ENCODE measurements at places on chromosomes 12 and 14.

DNA sequence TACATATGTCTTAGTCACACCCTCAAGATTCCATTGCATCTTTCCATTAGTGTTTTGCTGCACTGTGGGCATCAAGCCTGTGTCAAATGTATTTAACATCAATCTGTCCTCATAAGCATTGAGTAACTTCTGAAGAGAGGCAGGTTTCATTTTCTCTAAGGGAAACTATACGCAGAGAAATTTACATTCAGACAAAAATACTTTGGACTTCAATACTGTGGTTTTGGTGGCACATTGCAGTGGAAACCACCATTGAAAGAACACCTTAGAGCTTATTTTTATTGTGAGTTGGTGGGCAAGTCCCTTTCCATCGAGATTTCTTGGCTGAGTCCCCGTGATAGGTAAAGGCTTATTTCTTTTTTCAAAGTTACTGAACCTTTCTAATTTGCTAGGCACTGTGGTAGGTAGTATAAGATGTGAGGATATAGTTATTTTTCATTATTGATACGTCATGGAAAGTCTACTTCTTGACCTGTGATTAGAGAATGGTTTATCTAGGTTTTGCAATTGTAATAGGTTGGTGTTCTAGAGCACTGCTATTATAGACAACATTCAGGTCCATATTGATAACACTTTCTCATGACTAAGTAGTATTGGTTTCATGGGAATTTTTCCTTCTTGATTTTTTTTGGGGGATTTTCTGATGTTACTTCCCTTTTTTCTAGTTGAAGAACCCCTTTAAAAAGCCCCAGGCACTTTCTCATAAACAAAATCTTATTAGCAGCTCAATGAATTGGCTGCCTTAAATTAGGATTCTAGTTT lies 81.9 kb downstream of the CFAP54 start:
- no peak for DNase-seq

GRCh38 chr12:52349196-52349595 lies 18.1 kb downstream of the KRT85 start:
- DNase-seq: no peak

- no peak for DNase-seq
Observed at GRCh38 chr14:54845641-54846040, 57.0 kb downstream of the GCH1 start.

GRCh38 chr14:73500360-73500759 lies 9.6 kb downstream of the RIOX1 start:
- no peak for DNase-seq

DNA sequence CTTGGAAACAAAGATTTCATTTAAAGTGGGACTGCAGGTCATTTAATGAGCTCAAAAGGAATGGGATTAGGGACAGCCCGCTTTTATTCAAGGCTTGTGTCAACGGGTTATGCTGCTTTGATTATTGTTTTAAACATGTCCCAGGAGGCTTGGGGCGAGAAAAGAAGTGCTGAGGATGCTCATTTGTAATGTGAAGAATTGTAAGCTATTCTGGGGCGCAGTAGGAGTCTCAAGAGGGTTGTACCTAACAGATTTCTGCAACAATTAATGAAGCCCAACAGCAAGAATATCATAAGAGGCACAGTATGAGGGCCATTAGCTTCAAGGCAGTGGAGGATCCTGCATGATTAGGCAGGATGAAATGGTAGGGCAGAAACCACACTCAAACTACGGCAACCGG lies 122.5 kb downstream of the KTN1 start:
- no peak for DNase-seq

DNA sequence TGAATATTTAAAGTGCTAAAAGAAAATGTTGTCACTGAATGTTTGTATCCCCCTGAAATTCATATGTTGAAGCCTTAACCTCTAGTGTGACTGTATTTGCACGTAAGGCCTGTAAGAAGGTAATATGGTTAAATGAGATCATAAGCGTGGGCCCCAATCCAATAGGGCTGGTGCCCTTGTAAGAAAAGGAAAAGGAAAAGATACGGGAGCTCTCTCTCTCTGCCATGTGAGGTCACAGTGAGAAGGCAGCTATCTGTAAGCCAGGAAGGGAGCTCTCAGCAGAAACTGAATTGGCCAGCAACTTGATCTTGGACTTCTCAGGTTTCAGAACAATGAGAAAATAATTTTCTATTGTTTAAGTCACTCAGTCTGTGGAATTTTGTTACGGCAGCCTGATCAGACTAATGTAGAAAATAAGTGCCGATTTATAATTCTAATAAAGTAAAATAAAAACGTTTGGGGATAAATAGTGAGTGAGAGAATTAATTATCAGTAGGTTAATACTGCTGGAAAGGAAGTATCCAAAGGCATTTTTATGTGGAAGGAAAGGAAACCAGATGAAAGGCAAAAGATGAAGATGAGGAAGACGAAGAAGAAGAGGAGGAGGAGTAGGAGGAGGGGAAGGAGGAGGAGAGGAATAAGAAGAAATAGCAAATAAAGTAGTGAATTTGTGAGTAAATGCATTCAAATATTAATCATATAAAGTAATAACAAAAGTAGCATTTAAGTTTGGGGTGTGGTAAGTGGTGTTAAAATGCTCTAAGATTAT lies 188.5 kb upstream of the KRR1 start:
- DNase-seq: peak; percentile 81

DNA sequence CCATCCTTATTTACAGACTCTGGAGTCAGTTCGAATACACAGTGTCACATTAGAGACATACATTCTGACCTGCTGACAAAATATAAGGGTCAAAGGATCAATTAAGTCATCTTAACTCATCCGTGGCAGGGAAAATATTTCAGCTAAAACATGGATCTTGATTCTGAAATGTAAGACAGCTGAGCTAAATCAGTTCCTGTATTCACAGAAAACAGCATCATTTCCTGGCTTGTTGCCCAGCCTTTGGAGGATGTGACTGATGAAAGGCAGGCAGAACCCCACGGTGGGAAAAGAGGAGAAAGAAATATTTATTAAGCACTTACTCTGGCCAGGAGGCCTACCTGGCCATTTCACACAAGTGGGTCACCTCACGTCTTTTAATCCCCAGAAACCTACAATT lies 101.9 kb downstream of the GAS2L3 start:
- DNase-seq: peak; percentile 58

DNA sequence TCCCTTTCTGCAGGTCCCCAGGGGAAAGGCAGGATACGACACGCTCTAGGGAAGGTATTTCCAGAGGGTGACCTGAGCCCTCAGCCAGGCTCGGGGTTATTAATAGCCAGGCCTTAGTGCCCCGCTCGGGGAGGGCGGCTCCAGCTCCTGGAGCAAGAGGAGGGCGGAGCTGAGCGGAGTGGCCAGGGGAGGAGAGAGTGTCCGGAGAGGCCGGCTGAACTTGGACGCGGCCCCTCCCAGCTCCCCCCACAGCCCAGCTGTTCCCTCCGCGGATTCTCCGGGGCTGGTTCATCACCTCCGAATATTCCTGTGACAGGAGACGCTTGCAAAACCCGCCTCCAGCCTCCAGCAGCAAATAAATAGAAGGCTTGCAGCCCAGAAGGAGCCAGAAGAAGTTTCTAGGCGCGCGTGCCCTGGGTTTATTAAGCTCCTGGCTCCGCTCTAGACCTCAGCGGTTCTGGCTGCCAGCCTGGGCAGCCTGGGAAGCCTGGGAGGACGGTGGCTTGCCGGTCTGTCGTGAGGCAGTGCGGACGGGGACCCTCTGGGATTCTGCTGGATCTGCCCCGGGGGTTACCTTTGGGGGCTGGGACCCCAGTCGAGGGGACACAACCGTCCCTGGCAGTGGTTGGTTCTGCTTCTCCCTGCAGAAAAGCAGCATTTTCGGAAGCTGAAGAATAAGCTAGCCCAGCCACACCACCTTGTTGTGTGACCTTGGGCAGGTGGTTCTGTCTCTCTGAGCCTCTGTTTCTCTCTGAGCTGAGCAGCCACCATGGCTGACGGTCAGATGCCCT lies at the start of gene HSPB8:
Gene HSPB8, plus strand, starts transcription at position 388 of the 791 bp plus-strand sequence. Its CDS starts 382 bp downstream, at position 770.
- peak; percentile 37 for DNase-seq

DNA sequence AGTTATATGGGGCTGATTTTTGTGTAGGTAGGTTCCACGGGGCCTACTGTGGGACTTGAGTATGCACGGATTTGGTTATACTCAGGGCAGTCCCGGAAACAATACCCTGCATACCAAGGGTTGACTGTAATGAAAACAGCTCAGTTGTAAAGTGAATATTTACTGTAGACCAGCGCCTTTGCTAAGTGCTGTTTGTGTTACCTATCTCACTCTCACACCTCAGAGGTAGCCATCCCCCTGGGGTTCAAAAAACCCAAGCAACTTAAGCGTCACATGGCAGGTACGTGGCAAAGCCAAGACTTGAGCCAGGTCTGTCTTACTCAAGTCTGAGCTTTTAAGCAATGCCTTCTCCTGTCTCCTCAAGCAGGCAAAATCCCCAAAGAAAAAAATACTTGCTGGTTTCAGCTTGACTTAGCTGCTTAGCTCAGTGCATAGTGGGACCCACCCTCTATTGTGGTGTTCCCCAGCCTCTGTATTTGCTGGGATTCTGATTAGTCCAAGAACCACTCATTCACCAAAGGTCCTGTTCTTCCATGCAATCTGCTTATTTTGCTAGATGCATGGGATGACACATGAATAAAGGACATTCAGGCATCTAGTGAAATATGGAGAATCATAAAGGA lies 34.2 kb upstream of the STRN3 start:
- DNase-seq: no peak

GRCh38 chr12:64669270-64669842 lies 59.1 kb downstream of the RASSF3 start:
- DNase-seq: no peak

- no peak for DNase-seq
Observed at GRCh38 chr12:11499806-11500187, 104.4 kb upstream of the PRB2 start.

DNA sequence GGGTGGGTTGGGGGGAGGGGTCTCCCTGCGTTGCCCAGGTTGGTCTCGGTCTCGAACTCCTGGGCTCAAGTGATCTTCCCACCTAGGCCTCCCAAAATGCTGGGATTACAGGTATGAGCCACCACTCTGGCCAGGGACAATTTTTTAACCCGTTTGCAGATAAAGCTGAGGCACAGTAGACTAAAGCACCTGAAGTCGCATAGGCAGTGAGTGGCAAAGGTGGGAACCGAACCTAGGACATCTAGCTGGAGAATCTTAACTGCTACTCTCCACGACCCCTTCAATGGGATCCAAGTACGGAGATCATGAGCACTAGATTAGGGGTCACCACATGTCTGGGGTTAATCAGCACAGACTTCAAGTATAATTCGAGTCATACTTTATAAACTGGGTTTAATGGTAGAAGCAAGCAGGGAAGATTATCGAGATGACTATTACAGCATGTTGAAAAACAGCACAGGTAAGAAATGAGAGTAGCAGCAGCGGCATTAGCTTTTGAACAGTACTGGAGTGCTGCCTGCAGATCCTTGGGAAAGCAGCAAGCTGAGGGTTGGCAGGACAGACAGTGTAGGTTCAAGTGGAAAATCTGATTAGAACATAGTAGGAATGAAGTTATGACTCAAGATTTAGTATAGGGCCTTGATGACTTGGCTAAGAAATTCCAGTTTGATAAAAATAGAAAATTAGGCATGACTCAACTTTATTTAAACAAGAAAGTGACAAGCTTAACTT lies 23.9 kb downstream of the NID2 start:
- no peak for DNase-seq

DNA sequence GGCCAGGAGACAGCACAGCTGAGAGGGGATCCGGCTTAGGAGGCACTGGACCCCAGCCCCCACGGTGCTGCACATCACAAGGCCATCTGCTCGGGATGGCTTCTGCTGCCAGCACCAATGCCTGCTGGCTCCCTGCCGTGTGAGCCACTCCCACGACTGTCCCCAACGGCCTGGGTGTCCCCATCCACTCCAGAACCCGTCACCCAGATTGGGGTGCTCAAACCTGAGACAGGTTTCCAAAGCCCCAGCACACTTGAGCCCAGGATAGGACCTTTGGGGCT lies 102.4 kb downstream of the RFLNA start:
- DNase-seq: no peak

- DNase-seq: no peak
Observed at GRCh38 chr12:7282844-7283243, 21.0 kb upstream of the ACSM4 start.

DNA sequence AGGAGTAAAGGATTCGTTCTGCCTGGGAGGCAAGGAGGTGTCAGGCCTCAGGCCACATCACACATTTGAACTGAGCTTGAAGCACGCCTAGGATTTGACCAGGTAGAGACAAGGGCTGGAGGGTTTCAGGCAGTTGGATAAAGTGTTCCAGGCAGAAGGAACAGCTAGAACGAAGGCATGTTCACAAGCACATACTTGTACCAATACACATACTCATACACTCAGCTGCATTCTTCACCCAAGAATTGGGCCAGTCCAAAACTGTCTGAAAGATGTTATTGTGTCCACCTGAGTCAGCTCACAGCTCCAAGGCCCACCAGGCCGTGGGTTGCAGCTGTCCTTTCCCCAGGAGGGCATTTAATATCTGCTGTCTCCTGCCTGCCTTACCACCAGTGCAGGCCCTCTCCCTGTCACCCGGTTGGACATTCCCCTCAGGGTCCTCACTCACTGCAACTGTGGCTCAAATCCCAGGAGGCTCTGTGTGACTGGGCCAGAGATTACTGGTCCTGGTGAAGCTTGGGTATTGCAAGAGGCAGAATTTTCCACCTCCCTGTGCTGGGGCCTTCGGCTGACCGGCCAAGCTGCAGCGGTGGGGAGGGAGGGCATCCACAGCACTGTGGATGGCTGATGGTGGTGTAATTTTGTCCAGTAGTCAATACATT lies 12.8 kb upstream of the AQP2 start:
- DNase-seq: no peak

- no peak for DNase-seq
Observed at GRCh38 chr12:108854451-108855283, 2.7 kb downstream of the SSH1 start.

GRCh38 chr12:132245521-132246101 lies 83.8 kb downstream of the GALNT9 start:
- no peak for DNase-seq

- DNase-seq: no peak
Observed at GRCh38 chr14:47277703-47278102, 397.7 kb downstream of the MDGA2 start.

- DNase-seq: no peak
Observed at GRCh38 chr14:28770061-28770460, 3.5 kb downstream of the FOXG1 start.

GRCh38 chr12:50859621-50860310 lies 17.0 kb downstream of the TMPRSS12 start:
- no peak for DNase-seq

DNA sequence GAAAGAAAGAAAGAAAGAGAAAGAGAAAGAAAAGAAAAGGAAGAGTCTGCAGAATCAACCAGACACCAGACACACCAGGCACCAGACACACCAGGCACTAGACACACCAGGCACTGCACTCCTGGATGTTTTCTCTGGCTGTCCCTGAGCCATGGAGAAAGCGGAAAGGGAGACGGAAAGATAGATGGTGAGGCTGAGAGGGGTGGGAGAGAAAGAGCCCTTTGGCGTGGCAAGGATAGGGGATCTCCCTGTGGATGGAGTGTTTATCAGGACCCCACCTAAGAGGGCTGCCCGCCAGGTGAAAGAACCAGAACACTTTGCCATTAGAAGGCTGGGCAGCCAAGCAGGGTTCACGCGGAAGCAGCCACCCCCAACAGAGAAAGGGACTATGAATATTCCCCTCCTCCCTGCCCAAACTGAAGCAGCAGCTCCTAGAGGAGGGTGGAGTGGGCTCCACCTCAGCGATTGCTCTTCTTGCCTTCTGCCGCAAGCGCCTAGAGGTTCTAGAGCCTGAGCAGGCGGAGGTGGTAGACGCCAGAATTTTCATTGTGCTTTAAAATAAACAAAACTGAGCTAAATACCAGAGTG lies 13.4 kb downstream of the ST8SIA1 start:
- no peak for DNase-seq
